ENCODE measurements at places on chromosomes 13 and 19.

GRCh38 chr19:50794074-50794875, 4.1 kb downstream of the ACP4 start:
- ATAC-seq, result peak; percentile 53
- H3K4me1 ChIP-seq, result peaks cover 18% of the 10 kb centered on the region
- H3K4me3 ChIP-seq, result no peak overlapping the region
- H3K36me3 ChIP-seq, result peaks cover 16% of the 10 kb centered on the region

- no peaks in the 10 kb centered on the region for H3K36me3 ChIP-seq
- ATAC-seq, result no peak
- H3K27ac ChIP-seq, result no peak overlapping the region
- no peaks in the 10 kb centered on the region for H3K4me1 ChIP-seq
- no peaks in the 10 kb centered on the region for H3K27me3 ChIP-seq
- no peak overlapping the region for H3K4me3 ChIP-seq
Measured at GRCh38 chr13:25966086-25966485, 85.7 kb downstream of the SHISA2 start.

DNA sequence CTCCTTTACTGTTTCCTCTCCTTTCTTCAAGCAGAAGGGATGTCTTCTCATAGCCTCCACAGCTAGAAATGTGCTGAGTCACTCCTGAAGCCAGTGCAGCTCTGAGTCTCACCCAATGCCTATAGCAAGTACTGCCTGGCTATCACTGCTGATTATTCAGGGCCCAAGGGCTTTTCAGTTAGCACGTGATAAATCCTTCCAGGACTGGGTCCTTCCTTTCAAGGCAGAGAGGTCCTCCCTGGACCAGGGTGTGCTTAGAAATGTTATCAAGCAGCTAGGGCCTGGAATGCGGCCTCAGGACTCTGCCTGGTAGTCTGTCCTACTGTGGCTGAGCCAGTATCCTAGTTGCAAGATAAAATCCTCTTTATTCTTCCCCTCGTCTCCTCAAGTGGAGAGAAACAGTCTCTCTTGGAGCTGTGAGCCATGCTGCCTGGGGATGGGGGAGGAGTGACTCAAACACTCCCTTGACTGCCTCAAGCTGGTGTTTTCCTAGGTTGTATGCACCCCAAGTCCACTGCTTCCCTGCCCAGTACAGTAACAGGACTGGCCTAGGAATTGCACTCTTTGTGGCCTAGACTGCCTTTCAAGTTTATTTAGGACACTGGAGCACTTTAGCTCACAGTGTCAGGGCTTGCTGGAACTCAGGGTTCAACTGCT, 198.7 kb upstream of the SERP2 start:
- ATAC-seq, result no peak
- H3K36me3 ChIP-seq, result no peaks in the 10 kb centered on the region
- H3K4me3 ChIP-seq, result no peak overlapping the region
- H3K27ac ChIP-seq, result no peak overlapping the region

DNA sequence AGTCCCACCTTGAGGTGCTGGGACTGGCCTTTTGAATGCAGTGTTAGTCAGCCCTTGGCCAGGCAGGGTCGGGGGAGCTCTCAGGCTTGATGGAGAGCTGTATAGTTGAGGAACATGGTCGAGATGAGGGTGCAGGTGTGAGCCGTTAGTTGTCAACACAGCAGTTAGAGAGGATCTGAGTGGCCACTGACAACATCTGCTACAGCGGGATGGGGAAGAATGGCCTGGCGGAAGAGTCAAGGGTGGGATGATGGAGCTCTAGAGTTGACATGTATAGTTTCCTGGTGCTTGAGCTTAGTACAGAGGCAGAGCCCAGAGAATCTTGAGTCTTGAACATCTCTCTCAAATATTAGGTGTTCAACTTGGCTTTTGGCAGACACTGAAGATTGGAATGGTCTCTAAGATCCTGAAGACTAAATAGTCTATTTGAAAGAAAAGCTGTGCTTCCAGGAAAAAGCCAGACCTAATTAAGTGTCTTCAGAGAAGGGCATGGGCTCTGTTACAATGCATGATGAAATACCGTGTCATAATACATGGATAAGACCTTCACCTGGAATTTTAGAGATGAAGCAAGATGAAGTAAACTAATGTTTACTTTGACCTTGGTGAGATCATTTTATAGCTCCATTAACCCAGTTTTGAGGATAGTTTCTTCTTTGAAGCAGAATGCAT, 9.7 kb downstream of the PCCA start:
- no peaks in the 10 kb centered on the region for H3K27me3 ChIP-seq
- H3K36me3 ChIP-seq, result peaks cover 31% of the 10 kb centered on the region
- ATAC-seq, result no peak
- peaks cover 10% of the 10 kb centered on the region for H3K4me1 ChIP-seq
- no peak overlapping the region for H3K27ac ChIP-seq
- no peak overlapping the region for H3K4me3 ChIP-seq

- no peaks in the 10 kb centered on the region for H3K27me3 ChIP-seq
- peak overlapping the region; percentile 95 for H3K27ac ChIP-seq
- ATAC-seq, result peak; percentile 94
- H3K4me3 ChIP-seq, result peak overlapping the region; percentile 92
Measured at GRCh38 chr19:37551129-37551993, 43.2 kb downstream of the ZNF571 start.

- no peaks in the 10 kb centered on the region for H3K4me1 ChIP-seq
- no peak overlapping the region for H3K4me3 ChIP-seq
- no peaks in the 10 kb centered on the region for H3K36me3 ChIP-seq
Measured at GRCh38 chr19:44874317-44874716, 16.7 kb upstream of the TOMM40 start.

- peak overlapping the region; percentile 91 for H3K4me3 ChIP-seq
- H3K36me3 ChIP-seq, result peaks cover 34% of the 10 kb centered on the region
- ATAC-seq, result peak; percentile 1
Measured at GRCh38 chr19:58474997-58475713, 997 bp upstream of the ZNF446 start.

- no peak for ATAC-seq
- H3K27me3 ChIP-seq, result peaks cover 36% of the 10 kb centered on the region
- H3K36me3 ChIP-seq, result no peaks in the 10 kb centered on the region
- H3K27ac ChIP-seq, result no peak overlapping the region
- H3K4me1 ChIP-seq, result no peaks in the 10 kb centered on the region
Measured at GRCh38 chr19:277131-277530, 14.1 kb downstream of the PLPP2 start.

All from stimulated activated memory B cell treated with anti-CD40 and anti-IgM and Interleukin-4, amounts not matched to agents 10 μg/mL and 1 μg/mL and 100 μg/mL, for 72 hours (primary cell).